MCF 10A (cell line): ENCODE measurements at places on chromosomes 5 and 9. TPM values are rescaled to one million over a fixed set of nuclear protein-coding genes. Genes with fewer than 3 reads are reported as not detected.
A peak's percentile ranks its signal among the peaks of the same experiment; 100 is the strongest.

DNA sequence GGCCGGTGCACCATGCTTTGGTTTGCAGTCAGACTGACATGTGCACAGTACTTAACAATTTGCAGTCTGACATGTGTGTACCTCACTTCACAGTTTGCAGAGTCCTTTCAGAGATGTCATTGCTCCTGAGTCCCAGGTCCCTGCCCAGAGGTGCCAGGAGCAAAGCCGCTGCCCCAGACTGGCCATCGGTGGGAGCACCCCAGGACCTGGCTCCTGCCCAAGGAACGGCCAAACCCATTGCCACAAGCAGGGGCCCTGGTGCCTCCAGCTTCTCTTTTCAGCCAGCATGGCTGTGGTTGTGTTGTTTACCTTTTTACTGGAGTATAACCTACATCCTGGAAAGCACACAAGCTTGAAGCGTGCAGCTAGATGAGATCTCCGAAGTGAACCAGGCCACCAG lies 28.6 kb downstream of the RASGEF1C start:
- no peak for DNase-seq

GRCh38 chr5:17730421-17730820 lies 96.2 kb downstream of the TAF11L14 start:
- no peak for DNase-seq

The DNAH5 gene
- 0.05 and 0.07 TPM in 2 replicates for total RNA-seq

GRCh38 chr5:33148076-33148513 lies 292.7 kb upstream of the TARS1 start:
- peak; percentile 83 for DNase-seq

The ARL14EPL gene
- not detected in 2 replicates for total RNA-seq

DNA sequence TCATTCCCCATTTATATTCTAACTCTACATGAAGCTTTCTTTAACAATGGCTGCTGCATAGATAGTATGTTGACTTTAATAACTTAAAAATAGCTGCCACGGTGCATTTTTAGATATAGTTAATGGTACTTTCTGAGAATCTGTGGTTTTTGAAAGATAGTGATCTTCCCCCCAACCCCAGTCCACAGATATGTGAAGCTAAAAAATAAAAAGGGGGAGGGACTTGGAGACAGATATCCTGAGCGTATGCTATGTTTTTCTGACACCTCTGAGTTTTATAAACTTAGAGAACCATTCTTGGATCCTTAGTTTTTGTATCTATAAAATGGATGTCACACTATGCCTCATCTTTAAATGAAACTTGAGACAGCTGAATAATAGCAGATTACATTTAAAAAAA lies 120.5 kb downstream of the SNX18 start:
- no peak for DNase-seq

DNA sequence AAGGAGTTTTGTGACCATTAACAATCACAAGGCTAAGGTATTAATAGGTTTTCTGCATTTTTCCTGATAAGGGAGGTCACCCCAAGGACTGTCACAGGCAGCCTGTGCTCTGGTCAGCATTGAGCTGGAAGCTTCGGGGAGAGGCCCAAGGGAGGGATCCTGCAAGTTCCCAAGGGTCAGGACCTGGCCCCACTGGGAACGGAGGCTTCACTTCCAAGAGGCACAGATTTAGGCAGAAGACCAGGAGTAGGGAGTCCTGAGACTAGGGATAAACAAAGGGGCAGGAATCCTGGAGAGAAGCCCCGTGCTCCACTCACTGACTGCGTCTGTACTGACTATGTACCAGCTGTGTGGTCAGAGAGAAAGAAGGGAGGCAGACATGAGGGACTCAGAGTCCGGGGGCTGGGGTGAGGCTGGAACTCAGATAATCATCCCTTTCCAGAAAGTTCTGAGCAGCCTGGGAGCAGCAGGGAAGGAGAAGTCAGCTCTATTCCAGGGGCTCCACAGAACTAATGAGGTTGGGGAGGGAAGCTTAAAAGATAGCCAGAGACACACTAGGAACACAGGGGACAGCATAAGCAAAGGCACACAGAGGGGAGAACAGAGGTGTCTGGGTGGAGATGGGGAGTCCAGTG lies 37.8 kb downstream of the B4GALT1 start:
- DNase-seq, result no peak
